Esophagus muscularis mucosa (tissue), 4 donors: ENCODE measurements at places on chromosomes 4 and X. TPM values are rescaled to one million over a fixed set of nuclear protein-coding genes. Genes with fewer than 3 reads are reported as not detected.

Gene UGT2A1
- not detected for total RNA-seq

Gene SH3TC1
- total RNA-seq: 13.7 TPM

Gene IBSP
- not detected for total RNA-seq

Gene SOWAHB
- total RNA-seq: not detected

Gene PHOX2B
- 0.66 TPM for total RNA-seq

Gene HTN1
- not detected for total RNA-seq

Gene SMR3B
- total RNA-seq: not detected

Gene SRPK3
- total RNA-seq: 2.2 TPM

Gene EDA2R
- 2.8 TPM for total RNA-seq

Gene PNMA5
- not detected for total RNA-seq

Gene RNF128
- total RNA-seq: 0.13 TPM

Gene GRIA2
- total RNA-seq: 0.50 TPM

Gene PLS3
- 76.8 TPM for total RNA-seq

Gene HTT-AS
- total RNA-seq: not detected

Gene GPC4
- total RNA-seq: 80.8 TPM

Gene SATL1
- not detected for total RNA-seq

Gene PPEF2
- not detected for total RNA-seq

Gene NDP
- not detected for total RNA-seq

Gene ARFIP1
- 26.6 TPM for total RNA-seq

Gene PLAC1
- total RNA-seq: not detected

Gene HPSE
- 0.42 TPM for total RNA-seq

Gene HAND2
- total RNA-seq: 114 TPM

Gene XAGE2
- total RNA-seq: not detected

Gene ALPK1
- 13.9 TPM for total RNA-seq

Gene TMPRSS11F
- total RNA-seq: not detected

Gene PABPC4L
- total RNA-seq: 1.7 TPM

Gene TBX22
- total RNA-seq: not detected

Gene SLC9A7
- 2.8 TPM for total RNA-seq

Gene VGLL1
- not detected for total RNA-seq

Gene EGF
- total RNA-seq: 0.75 TPM

Gene DMD
- total RNA-seq: 176 TPM

Gene FOXR2
- not detected for total RNA-seq

Gene NDNF
- total RNA-seq: 16.0 TPM
